ENCODE measurements at places on chromosomes 12 and 14.

DNA sequence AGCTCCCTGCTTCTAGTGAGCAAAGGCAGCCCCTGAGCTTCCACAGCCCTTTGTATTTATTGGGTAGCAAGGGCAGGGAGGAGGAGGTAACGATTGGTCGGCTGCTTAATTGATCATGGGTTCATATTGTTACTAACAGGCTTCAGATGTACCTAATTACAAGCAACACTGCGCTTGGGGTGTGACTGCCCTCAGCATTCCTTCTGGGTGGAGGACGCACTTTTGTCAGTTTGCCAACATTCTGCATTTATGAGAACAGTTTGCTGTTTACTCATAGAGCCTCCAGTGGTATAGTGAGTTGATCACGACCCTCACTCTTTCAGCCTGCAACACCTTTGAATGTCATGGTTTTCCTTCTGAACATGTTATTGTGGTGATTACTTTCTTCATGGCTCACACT, 9.6 kb downstream of the TSHR start:
- no peak for DNase-seq

DNA sequence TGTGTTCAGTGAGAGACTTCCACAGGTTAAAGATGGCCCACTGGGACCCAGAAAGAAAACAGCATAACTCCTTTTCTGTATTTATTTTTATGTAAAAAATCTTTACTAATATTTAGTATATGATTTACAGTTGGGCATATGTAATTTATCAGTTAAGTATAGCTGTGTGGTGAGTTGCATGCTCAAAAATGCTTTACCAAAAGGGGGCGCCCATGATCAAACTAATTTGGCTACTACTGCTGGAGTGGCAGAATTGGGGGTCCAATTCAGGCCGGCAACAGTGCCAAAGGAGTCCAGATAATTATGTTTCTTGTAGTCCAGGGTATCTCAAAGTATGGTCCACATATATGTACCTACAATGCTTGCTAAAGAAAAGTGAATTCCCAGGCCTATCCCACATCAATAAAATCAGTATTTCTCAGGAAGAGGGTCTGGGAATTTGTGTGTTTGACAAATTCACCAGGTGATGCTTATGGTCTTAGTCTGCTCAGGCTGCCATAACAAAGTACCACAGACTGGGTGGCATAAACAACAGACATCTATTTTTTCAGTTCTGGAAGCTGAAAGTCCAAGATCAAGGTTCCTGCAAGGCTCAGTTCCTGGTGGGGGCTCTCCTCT, 152.0 kb downstream of the KTN1 start:
- peak; percentile 29 for DNase-seq

- DNase-seq, result no peak
Observed at GRCh38 chr14:41817626-41818025, 210.9 kb downstream of the LRFN5 start.

DNA sequence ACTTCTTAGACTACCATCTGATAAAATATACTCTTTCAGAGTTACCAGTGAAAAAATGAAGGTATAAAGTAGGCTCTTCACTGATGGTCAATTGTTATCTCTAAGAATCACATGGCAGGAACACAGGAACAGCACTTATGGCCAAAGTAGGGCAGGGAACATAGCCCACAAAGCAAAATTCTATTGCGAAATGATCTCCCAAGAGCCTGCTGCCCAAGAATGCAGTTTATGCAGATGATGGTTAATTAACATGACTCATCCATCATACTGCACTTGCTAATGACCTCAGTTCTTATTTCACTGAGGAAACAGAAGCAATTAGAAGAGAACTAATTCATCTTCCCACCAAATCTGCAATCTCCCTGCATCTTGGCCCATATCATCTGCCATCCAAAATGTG, 133.8 kb downstream of the SLC2A13 start:
- no peak for DNase-seq

DNA sequence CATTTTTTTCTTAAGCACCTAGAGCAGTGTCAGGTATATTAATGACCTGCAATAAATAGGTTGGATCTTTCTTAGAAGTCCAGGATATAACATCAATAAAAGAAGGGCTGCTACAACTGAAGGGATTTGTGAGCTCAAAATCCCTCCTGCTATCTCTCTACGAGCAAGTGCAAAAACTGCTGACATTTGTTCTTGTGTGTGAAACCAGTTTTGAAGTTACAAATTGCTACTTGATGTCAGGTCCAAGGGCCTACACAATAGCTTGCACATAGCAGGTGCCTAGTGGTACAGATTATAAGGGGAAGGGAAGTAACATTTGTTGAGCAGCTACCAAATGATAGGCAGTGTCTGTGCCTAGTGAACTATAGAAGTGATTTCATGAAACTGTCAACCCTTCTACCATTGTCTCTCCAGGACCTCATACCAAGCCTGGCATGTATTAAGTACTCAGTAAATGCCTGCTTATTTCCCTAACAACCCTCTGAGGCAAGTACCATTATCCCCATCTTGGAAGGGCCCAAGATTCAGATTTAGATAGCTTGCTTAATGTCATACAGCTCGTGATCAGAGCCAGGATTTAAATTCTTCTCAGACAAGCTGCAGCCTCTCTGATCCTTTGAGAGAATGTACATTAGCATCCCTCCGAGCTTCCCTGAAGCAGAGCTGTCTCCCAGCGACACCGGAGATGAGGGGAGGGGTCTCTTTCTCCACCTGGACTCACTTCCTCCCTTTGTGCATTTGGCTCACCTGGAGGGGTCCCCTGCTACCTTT, 300.3 kb downstream of the ZFP36L1 start:
- no peak for DNase-seq

DNA sequence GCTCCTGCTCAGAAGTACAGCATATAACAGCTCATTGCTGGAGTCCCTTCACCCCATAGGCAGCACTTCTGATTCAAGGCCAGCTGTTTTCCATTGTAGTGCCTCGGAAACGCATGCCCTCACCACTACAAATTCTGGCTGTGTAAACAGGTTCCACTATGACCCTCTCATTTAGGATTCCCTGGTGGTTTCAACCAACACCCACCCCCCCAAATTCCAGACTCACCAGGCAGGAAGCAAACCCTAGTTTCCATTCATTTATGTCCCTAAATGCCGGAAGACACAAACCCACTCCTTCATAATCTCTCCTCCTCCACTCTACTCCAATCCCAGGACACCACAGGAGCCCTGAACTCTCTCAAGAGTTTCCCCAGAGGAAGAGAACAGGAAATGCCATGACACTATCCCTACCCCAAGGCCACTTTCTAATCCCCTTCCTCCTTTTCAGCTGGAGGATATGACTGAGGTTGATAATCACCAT, 75.9 kb upstream of the TMPO start:
- DNase-seq, result no peak

GRCh38 chr12:123119808-123120207, 31.1 kb downstream of the PITPNM2 start:
- DNase-seq, result peak; percentile 25

DNA sequence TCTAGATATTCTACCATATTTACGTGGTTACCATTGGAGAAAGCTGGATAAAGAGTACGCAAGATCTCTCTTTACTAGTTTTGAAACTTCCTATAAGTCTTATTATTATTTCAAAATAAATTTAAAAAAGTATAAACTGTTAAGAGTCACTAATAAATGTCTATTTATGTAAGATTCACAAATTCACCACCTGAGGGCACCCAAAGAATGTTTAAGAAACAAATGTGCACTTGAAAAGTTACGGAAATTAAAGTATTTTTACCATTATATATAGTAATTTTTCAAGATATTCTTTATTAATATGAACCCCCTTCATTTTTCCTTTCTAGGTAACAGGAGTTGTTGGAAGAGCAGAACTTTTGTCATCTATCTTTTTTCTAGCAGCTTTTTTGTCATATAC, 11.9 kb downstream of the TMTC3 start:
- DNase-seq, result no peak

DNA sequence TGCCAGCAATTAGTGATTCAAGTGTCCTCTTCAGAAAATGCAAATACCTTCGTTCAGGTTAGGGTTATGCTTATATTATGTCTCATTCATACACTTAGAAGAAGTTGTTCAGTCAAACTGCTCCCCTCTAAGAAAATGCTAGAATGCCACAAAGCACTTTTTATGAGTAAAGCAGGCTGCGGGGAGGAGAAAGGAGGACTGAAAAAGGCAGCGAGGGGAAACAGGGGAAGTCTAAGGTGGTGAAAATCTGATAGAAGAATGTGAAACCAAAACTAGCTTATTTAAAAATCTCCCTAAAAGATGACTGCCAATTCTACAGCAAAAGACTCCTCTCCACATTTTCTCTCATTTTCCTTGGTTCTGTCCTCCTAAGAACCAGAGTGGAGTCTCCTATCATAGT, 70.1 kb downstream of the PRKD1 start:
- DNase-seq, result no peak

GRCh38 chr12:5317556-5317955, 114.4 kb upstream of the NTF3 start:
- DNase-seq, result no peak

Measured in T follicular helper cell (primary cell).